ENCODE measurements at places on chromosomes 1 and 21.

GRCh38 chr1:72037745-72038343 is 244.5 kb downstream of the NEGR1 start:
- no peak for DNase-seq

DNA sequence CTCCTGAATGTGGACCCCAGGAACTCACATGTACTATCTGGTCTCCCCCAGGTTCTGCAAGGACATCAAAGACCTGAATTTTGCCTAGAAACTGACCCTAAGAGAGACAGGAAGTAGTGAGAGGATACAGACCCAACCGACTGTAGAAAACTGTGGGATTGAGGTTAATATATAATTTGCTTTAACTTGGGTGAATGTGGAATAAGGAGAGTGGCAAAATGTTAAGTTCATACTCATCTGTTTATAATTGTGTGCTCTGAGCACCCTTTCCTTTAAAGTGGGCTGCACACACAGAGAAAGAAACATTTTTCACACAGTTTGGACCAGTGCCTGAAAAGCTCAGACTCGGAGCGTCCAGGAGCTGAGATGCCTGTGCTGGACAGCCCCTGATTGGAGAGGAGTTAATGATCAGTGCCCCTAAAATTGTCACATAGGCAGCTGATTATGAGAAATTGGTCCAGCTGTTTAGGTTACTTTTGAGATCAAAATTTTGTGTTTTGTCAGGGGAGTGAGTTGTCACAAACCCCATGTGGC is 37.2 kb downstream of the ROR1 start:
- DNase-seq, result no peak

- DNase-seq, result no peak
Observed at GRCh38 chr1:9700340-9700739, 48.8 kb downstream of the PIK3CD start.

GRCh38 chr1:111903148-111903870 is 86.2 kb downstream of the KCND3 start:
- no peak for DNase-seq

- no peak for DNase-seq
Observed at GRCh38 chr1:245690946-245691541, 536.3 kb downstream of the KIF26B start.

DNA sequence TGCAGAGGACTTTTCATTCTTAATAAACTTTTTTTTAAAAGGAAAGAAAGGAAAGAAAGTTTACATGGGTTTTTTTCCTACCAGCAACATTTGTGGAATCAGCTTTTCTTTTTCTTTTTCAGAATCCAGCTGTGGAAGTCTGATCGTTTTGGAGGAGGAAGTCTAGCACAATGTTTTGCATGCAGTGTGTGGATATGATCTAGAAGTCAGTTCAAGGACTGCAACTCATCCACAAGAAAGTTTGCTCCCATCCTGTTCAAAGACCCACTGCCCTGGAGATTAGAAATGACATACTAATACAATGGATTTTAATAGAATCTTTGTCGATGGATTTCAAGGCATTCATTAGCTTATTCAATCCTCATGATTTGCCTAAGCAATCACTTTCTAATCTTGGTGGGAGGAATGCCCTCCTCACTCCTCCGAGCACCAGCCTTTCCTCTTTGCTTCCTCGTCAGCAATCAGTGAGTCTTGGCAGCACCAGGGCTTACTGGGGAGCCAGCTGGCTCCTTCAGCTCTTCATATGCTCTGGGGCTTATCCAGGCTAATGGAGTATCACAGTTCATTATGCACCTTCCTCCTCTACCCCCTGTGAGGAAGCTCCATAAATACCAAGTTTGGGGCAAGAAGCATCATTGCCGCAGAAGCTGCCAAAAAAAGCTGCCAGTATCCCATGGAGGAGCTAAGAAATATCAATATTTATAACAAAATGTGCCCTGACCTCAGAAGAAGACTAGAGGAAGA is 392.3 kb upstream of the PKN2 start:
- no peak for DNase-seq

- DNase-seq, result no peak
Observed at GRCh38 chr1:196890668-196891067, 2.8 kb downstream of the CFHR4 start.

DNA sequence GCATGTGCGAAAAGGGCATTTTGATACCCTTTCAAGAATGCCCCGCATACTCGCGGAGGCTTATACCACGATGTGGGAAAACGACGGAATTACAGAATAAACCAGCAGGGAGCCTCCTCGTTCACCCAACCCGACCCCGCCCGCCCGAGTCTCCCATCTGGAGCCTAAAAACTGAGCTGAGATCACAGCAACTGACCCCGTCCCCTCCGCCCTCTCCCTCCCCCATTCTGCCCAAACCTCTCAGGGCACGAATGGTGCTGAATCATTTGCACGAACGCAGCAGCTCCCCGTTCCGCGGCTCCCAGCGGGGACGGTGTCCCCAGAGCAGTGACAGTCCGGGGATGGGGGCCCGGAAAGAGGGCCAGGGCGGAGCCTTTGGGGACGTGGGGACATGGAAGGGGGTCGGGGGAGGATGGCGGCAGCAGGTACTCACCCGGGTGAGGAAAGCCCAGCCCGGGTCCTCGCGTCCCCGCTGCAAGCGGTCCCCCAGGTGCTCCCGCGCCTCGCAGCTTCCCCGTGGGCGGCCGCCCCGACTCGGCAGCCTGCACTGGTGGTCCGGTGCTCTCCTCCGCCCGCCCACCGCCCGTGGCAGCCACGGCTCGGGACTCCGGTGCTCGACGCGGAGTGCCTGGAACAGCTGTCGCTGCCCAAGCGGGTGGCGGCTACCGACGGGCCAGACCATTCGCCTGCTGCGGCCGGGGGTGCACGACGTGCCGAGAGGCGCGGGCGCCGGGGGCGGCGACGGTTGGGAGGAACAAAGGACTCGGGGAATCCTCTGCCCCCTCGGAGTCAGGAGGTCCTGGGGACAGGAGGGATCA is at the start of gene TTLL7:
TTLL7 (minus strand) TSS at position 635 of the 818 bp plus-strand sequence. CDS start 46,921 bp downstream, outside the sequence.
- peak; percentile 47 for DNase-seq

GRCh38 chr1:207873055-207873890 is 37.7 kb downstream of the CD34 start:
- DNase-seq, result peak; percentile 32

DNA sequence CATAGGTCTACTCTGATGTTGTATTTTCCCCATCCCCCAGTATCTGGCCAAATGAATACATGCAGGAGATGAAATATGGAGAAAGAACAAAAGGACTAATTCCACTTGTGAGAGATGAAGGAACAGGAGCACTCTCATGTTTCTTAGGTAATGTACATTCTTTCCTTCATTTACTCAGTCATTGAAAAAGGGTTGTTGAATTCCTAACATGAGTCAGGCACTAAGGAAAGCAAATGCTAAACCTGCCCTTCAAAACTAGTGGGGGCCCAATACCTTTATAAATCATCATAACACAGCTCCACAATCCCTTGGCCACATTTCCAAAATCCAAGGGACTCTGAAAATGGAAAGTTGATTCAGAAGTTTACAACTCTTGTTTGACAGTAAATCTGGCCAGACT is 94.3 kb downstream of the DIRAS3 start:
- DNase-seq, result no peak

- DNase-seq, result no peak
Observed at GRCh38 chr1:108699375-108700332, 7.5 kb downstream of the PRPF38B start.

DNA sequence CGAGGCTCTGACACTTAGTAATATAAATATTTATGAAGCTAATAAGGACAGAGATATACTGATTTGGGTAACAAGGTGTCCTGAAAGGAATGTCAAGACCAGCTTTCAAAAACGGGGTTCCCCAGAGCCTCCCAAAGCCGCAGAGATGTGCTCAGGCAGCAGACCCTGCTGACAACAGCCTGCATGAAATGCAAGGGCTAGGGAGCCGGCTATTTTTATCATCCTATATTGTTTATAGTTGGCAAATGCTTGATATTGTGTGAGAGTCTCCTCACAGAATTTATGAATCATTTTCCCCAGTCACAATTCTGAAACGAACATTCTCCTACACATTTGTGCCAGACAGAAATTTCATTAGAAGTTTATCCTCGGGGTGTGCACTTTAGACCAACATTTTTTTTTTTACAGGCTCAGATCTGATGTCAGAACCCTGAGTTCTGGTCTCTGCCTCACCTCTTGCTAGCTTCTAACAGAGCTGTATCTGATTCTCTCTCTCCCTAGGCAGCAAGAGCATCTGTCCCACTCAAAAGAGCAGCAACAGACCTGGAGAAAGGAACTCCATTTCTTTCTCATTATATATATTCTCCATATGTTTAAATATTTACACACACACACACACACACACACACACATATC is 302.3 kb upstream of the PLD5 start:
- DNase-seq, result no peak

All from stimulated activated CD8-positive, alpha-beta memory T cell treated with anti-CD3 and anti-CD28 coated beads, Interleukin-2, amount 100 ng/mL, for 48 hours (primary cell).